ENCODE measurements at places on chromosomes 6 and 20.

GRCh38 chr20:58447511-58448391 is 58.7 kb downstream of the VAPB start:
- no peak for DNase-seq

GRCh38 chr20:4548552-4548951 is 173.2 kb upstream of the PRND start:
- DNase-seq: no peak

DNA sequence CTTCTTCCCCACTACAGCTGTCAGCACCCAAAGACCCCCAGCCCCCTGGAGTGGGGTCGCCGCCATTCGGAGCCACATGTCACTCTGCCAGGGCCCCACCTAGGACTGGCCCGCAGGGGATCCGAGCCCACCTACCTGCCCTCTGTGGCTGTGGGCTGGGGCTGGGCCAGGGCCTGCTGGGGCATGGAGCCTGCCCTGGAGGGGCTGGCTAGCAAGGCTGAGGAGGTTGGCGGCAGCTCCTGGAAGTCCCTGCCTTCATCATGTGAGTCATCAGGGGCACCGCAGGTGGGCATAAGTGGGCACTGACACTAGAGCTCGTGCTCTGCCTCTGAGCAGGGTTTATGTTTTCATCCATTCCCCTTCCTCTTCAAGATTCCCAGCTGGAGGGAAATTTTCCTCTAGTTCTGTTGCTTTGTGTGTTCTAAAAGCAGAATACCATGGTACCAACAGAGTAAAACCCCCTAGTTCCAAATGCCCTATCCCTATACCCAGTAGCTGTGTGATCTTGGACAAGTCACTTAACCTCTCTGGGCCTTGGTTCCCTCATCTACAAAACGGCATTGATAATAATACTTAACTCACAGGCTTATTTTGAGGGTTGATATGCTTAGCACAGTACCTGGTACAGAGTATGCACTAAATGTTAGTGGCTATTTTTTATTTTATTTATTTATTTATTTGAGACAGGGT is 8.7 kb upstream of the FANCE start:
- no peak for DNase-seq

GRCh38 chr6:20202699-20203302 is 9.5 kb downstream of the MBOAT1 start:
- DNase-seq: no peak

DNA sequence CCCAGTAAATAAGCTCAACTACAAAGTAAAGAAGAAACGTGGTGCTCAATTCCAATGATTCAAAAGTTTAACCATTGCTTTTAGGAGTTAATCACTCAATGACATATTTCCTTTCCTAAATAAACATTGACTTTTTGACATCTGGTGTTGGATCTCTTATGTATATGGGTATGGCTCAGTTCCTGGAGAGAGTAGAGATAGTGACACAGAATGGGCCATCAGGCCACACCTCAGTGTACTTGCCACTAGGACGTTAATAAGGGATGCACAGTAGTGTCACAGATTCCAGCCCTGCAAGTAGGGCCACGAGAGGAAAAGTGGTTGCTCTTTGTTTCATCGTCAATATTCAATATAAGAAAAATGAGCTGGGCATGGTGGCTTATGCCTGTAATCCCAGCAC is 48.9 kb upstream of the TXNDC5 start:
- no peak for DNase-seq

- no peak for DNase-seq
Observed at GRCh38 chr6:27757307-27757706, 154.9 kb downstream of the OR2B2 start.

DNA sequence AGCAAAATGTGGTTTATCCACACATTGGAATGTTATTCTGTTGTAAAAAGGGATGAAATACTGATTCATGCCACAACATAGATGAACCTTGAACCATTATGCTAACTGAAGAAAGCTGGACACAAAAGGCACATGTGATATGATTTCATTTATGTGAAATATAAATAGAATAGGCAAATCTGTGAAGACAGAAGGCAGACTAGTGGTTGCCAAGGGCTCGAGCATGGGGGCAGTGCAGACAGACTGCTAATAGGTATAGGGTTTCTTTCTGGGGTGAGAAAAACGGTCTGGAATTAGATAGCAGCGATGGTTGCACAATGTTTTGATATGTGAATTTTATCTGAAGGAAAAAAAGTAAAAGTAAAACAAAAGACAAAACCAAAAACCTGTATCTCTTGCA is 54.6 kb upstream of the FNDC1 start:
- DNase-seq: no peak

DNA sequence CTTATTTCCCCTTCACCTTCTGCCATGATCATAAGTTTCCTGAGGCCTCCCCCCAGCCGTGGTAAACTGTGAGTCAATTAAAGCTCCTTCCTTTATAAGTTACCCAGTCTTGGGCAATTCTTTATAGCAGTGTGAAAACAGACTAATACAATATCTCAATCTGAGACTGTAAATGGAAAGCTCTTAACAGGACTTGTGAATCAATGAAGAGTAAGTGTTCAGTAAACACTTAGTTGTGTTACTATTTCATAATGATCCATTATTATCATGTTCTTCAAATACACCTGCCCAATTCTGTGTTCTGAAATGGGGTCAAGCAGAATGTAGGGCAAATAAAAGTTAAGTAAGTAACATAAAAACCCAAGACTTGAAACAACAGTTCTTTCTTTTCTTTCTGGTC is 266.2 kb downstream of the TENT5A start:
- no peak for DNase-seq
